Hematopoietic multipotent progenitor cell treated with erythropoietin and hydrocortisone succinate and interleukin-3 and kit ligand, for 4 days (in vitro differentiated cells): ENCODE measurements at places on chromosomes 1 and 21.

DNA sequence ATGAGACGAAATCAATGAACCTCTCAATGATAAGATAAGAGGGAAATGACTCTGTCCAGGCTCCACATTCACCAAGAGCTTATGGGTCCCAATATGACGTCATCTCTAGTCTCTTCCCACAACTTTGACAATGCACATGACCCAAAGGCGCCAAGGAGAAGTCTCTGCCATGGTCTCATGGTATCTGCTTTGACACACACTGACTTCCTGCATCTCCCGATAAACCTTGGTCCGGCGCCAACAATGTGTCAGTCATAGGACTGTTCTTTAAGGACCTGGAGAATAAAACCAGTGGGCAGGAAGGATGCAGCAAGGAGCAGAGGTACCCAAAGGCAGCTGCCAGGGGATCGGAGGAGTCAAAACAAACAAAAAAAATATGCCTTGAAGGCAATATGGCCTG lies 46.9 kb upstream of the TMEM51 start:
- DNase-seq = peak; percentile 90

DNA sequence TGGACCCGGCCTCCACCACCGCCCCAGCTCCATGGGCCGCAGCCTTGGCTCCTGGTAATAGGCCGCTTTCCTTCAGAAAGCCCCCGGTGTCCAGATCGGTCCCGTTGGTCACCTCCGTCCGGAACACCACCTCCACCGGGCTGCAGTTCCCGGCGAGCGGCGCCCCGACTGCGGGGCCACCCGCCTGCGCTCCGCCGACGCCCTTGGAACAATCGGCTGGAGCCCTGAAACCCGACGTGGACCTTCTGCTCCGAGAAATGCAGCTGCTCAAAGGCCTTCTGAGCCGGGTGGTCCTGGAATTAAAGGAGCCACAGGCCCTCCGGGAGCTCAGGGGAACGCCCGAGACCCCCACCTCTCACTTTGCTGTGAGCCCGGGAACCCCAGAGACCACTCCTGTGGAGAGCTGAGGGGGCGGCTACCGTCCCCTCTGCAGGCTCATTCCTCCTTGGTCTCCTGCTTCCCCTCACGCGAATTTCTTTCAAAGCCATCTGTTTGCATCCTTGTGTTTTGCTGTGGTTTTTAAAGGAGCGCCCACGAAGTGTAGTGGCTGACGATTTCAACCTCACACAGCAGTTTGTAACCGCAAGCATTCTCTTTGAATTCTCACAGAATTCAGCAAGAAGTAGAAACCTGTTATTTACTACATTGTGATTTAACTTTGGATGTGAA lies 6.0 kb downstream of the FCRLB start:
- DNase-seq = peak; percentile 80

GRCh38 chr1:184018622-184019021 lies 18.9 kb downstream of the COLGALT2 start:
- no peak for DNase-seq

GRCh38 chr21:35343046-35343819 lies 294.1 kb upstream of the RUNX1 start:
- DNase-seq = peak; percentile 23

- DNase-seq = peak; percentile 20
These were observed 50.3 kb downstream of the HIVEP3 start for GRCh38 chr1:41868241-41868998.

DNA sequence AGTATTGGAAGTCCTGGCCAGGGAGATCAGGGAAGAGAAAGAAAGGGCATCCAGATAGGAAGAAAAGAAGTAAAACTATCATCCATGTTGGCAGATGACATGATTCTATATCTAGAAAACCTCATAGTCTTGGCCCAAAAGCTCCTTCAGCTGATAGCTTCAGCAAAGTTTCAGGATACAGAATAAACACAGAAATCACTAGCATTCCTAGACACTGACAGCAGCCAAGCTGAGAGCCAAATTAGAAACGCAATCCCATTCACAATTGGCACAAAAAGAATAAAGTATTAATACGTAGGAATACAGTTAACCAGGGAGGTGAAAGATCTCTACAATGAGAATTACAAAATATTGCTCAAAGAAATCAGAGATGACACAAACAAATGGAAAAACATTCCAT lies 44.6 kb downstream of the ZFYVE9 start:
- DNase-seq = no peak

DNA sequence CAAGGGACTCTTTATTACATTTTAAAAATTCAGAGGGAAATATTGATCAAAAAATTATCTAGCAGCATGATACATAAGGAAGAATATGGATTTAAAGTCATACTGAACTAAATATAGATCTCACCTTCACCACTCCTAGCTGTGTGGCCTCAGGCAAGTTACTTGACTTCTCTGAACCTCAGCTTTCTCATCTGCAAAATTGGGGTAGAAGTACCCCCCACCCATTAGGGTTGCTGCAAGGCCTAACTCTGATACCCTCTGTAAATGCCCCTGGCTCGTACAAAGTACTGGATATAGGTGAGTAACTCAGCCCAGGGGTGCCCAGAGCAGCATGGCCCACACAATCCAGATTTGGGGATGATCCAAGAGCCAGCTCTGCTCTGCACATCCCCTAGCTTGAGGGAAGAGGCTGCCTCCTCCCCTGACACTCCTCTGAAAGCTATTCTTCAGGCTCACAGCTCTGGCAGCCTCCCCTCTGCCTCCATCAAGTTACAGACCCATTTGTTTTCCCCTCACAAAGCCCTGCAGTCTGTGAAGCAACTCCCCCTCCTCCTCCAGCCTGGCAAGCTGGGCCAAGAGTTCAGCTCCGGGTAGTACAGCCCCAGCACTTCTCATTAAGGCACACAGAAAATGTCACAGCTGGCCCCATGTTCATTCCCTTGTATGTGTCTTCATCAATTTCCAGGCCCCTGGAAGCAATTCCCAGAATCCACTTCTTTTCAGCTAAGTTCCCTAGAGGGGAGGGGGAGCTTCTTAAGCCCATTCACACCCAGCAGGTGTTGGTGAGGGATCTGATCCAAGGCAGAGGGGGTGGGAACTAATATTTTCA lies 143.7 kb downstream of the PLPP3 start:
- DNase-seq = no peak

- no peak for DNase-seq
These were observed 390.4 kb downstream of the NTNG1 start for GRCh38 chr1:107531065-107531908.

GRCh38 chr1:109104364-109105151 lies 9.4 kb upstream of the ELAPOR1 start:
- no peak for DNase-seq

GRCh38 chr1:203308328-203308922 lies 3.1 kb downstream of the BTG2 start:
- no peak for DNase-seq

- no peak for DNase-seq
These were observed 102.1 kb downstream of the ZNF281 start for GRCh38 chr1:200307755-200308066.

DNA sequence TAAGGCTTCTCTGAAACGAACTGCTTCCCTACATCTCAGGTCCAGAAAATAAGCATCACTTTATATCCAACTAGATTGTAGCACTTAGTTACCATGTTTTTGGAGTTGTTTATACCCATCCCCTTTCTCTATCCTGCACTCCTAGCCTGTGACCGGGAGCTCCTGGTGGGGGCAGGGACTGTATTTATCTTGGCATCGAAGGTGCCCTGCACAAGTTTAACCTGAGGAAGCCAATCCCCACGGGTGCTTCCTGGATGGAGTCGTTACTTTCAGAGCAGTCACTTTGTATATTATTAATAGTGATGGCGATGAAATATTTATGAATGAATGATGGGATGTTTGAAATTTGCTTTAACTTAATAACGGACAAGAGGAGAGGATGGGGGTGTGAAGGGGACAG lies 73.9 kb downstream of the KLHDC7A start:
- DNase-seq = no peak

- peak; percentile 67 for DNase-seq
These were observed 486.7 kb downstream of the SMYD3 start for GRCh38 chr1:246020211-246020954.

- DNase-seq = no peak
These were observed 662.5 kb upstream of the USP24 start for GRCh38 chr1:55877437-55878232.

DNA sequence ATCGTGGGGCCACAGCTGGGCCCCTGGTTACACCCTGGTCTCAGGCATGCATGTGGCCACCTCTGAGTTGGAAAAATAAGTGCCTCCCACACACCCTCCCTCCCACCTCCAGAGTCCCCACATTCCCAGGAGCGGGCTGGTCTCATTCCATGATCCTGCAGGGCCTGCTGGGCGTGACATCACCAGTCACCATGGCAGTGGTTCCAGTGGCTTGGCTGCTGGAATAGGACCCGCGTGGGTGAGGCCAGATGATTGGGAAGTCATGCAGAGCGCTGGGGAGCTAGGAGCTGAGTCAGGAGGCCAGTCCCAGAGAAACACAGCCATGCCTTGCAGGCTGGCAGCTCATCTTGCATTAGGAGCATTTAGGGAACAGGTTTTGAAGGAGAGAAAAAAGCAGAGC lies 125.4 kb upstream of the TMEM51 start:
- DNase-seq = no peak

GRCh38 chr21:32807717-32808380 lies 36.3 kb upstream of the PAXBP1 start:
- DNase-seq = no peak

DNA sequence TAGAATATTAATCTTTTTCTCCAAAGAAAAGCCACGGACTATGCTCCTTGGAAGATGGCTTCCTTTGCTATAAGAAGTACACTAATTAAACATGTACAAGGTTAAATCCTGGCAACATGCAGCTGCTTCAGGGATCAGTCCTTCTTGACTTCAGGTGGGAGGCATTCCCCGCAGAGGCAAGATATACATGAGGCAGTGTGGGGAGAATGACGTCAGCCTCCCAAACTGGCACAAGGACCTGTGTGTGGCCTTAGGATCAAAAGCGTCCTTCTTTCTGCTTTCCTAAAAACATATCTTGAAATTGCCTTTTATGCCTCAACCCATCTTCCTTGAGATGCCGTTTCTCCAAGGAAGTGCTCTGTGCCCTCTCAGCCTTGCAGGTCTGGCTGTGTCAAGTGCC lies 90.3 kb downstream of the WLS start:
- no peak for DNase-seq

- no peak for DNase-seq
These were observed 712.1 kb upstream of the CXADR start for GRCh38 chr21:16800536-16801275.

DNA sequence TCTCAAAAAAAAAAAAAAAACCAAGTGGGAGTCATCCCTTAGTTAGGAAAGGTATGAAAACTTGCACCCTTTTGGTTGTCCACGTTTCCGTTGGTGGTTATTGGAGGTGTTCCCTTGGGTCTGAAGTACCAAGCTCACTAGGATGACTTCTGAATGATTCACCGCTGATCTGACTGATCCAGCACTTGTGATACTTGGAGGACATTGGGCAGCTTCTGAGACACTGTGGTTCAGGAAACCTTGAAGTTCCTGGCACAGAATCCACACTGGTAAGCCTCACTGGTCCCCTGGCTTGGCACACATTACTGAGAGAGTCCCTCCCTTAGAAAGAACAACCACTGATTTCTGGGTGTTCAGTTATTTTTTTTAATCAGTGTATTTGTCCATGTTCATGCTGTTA lies 91.9 kb downstream of the RYR2 start:
- no peak for DNase-seq

DNA sequence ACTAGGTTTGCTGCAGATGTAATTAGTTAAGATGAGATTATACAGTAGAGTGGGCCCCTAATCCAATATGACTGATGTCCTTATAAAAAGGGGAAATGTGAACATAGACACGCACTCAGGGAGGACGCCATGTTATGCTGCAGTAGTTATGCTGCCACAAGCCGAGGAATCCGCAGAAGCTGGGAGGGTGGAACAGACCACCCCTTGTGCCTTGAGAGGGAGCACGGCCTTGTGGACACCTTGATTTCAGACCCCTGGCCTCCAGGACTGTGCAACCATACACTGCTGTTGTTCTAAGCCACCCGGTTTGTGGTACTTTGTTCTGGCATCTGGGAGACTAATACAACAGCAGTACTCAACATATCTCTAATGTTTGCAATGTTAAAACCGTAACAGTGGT lies 57.9 kb upstream of the HIVEP3 start:
- DNase-seq = no peak

DNA sequence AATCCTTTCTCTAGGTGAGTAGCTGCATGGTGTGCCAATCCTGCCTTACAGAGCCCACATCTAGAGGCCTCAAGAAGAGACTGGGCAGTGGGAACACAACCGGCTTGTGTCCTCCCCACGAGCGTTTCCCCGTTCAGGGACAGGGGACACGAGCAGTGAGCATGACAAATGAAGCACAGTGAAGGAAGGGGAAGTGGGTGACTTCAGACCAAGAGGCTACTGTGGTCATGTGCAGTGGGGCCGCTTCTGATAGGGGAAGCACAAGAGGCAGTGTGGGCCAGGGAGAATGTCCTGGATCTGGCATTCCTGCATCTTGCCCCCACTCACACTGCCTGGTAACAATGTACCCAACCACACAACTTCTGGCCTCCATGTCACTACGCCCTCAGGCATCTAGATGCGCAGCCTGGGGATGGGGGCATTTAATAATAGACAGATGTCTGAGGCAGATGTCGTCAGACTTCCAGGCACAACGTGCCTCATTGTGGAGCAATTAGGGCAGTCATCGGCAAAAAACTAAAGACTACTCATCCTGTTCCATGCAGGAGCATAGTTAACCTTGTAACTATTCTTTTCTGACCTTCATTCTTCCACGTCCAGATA lies 155.6 kb upstream of the NBPF11 start:
- peak; percentile 57 for DNase-seq

- DNase-seq = no peak
These were observed 69.3 kb downstream of the GLIS1 start for GRCh38 chr1:53669621-53670191.

DNA sequence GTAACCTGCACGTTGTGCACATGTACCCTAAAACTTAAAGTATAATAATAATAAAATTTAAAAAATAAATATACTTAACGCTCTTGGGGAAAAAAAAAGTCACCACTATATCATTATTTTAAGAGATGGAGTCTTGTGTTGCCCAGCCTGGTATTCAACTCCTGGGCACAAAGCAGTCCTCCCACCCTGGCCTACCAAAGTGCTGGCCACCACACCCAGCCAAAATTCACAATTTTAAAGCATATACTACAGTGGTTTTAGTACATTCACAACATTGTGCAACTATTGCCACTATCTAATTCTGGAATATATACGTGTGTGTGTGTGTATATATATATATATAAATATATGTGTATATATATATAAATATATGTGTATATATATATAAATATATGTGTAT lies 5.9 kb downstream of the HMGN2 start:
- DNase-seq = peak; percentile 32

GRCh38 chr1:34419663-34420136 lies 243.0 kb downstream of the C1orf94 start:
- no peak for DNase-seq
